EH (cell line): ENCODE measurements at places on chromosomes 2 and 18.

GRCh38 chr2:233130481-233131020 is 70.4 kb downstream of the INPP5D start:
- DNase-seq = no peak

DNA sequence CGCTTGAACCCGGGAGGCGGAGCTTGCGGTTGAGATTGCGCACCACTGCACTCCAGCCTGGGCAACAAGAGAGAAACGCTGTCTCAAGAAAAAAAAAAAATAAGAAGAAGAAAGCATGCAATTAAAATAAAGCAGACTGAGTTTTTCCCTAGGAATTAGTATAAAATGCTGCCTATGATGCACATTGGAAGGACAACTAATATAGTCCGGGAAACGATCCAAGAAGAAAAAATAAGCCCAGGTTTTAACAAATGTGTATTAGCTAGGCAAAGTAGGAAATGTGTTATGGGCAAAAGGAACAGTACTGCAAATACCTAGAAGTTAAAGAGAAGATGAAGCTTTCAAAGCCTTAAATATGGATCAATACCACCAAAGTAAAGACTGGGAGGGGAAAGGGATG is 64.0 kb downstream of the SPIRE1 start:
- DNase-seq = peak; percentile 62

DNA sequence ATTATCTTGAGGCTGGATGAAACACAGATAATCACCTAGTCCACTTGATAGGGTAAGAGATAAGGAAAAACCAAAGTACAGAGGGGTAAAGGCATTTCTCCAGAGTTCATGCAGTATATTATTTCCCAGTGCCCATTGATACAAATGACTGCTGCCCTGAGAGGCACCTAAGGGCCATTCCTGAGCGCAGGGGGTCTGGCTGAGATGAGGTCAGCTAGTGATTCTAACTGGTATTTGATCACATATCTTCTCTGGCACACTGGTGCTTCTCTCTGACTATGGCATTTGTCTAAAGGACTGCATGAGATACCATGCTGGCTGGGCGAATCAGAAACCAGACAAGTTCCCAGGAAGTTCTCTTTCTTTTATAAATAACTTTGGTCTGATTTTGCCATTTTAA is 73.3 kb upstream of the TFCP2L1 start:
- peak; percentile 52 for DNase-seq

DNA sequence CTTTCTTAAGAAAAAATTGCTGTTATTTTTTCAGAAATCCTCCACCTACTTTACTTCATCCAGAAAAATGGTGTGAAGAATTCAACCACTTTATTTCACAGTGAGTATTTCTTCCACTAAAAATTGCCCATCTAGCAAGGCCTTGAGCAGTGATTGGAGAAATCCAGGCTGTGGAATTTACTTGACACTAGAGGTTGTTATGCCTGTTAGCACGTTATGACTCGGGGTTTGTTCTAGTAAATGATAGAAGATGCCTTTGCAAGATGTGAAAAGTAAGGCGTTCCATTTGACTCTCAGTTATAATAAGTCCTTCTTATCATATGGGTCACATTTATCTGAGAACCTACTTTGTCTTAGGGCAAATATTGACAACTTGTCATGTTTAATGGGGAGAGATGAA is 157.4 kb downstream of the MYO3B start:
- DNase-seq = no peak

DNA sequence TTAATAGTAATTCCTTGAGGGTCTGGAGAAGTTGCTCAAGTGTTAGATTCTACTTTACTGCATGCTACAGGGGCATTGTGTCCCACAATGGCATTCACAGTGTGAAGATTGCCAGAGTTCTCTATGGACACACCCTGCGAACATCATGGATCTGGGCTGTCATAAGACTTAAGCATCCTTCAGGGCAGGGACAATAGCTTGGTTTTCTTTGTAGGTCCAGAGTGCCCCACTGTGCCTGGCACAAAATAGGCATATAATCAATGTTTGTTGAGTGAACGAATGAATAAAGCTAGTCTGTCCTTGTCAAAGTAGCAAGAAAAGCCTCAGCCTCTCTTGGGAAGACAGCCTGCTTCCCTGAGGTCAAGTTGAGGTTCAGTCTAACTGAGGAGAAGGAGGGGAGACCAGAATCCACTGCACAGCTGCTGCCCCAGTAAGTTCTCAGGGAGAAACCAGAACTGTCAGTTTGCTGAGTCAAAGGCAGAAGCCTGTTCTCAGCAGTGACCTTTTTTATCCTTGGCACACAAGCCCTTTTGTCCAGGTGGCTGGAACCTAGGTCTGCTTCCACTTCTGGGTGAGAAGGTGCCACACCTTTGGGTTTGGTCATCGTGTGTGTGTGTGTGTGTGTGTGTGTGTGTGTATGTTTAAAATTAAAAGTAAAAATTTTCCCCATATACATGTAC is 15.0 kb downstream of the INPP4A start:
- DNase-seq = no peak

GRCh38 chr18:74914648-74915047 is 294.3 kb downstream of the PTGR3 start:
- DNase-seq = no peak

- DNase-seq = peak; percentile 39
Observed at GRCh38 chr2:221104361-221104811, 467.7 kb downstream of the EPHA4 start.

- DNase-seq = no peak
Observed at GRCh38 chr2:129224022-129224421, 755.4 kb upstream of the RAB6C start.

DNA sequence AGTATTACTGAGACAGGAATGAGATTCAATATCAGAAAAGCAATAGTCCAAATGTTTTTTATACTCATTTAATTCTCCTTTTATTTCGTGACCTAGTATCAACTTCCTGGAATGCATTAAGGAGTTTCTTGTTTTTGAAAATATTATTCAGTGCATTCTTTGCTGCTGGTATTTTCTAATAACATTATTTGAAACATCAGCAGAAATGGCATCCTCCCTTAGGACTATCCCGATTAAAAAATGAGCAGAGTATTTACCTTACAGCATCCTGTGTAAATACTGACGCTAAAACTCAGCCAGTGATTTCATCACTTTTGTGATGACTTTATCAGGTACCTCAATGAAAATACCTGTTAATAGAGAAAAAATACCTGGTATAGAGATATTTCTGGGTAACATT is 16.3 kb downstream of the COL4A3 start:
- DNase-seq = no peak

DNA sequence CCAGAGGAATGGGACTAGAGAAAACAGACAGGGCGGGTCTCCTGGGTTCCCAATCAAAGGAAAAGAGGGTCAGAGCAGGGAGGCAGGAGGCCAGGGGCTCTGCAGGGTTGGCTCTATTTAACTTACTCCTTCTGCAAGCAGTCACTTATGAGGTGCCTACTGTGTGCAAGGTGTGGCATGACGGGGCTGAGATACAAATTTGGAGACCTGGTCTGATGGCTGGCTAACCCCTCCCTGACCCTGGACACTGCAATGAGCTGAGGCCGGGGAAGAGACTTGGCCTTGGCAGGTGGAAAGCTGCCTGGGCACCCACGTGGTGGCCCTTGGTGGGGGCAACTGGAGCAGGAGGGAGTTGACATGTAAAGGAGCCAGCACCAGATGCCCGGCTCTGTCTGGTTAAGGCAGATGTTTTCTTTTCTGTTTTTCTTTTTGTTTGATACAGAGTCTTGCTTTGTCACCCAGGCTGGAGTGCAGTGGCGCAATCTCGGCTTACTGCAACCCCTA is 148.5 kb upstream of the GATA6 start:
- DNase-seq = no peak

GRCh38 chr18:57207124-57207916 is 60.4 kb downstream of the BOD1L2 start:
- DNase-seq = no peak

DNA sequence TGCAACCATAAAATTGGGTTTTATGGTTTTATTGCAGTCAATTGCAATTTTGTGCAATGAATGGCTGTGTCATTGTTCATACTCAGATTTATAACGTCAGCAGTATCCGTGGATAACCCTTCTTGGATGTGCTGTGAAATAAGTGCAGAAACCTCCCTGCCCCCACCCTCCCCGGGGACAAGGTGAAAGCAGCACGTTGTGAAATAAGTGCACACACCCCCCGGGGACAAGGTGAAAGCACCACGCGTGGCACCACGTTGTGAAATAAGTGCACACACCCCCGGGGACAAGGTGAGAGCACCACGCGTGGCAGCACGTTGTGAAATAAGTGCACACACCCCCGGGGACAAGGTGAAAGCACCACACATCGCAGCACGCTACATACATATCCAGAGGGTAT is 93.6 kb upstream of the NFATC1 start:
- DNase-seq = no peak

DNA sequence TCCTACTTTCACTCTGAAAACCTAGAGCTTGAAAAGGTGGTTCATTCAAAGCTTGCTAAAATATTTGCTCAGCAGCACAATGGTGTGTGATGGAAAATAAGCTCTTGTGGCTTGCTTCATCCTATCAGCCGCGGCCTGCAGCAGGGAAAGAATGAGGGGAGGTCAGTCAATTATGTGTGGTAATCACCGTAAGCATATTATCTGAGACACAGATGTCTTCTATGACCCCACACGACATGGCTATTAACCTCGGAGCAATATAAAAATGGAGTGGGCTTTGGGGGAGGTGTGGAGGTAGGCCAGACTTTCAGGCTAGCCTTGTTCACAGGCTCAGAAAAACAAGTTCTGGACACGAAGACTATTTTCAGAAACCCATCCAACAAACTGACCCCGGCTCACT is 98.4 kb upstream of the SIX3 start:
- no peak for DNase-seq

DNA sequence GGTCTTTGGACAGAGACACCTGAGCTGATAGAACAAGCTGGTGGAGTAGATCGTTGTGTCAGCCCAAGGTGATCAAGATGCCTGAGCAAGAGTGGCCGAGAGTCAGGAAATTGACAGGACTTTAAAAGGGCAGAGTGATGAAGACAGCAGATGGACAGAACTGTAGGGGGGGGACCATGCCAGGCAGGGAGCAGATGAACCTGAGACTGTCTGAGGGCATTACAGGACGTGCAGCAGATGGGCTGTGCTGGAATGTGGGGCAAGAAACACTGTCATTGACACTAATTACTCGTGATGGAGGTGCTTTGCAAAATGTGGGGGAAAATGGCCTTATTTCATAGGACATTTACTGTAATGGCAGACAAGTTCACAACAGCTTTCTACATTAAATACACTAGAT is 225.0 kb downstream of the THSD7B start:
- DNase-seq = no peak

- DNase-seq = peak; percentile 39
Observed at GRCh38 chr2:212994976-212995375, 156.4 kb downstream of the IKZF2 start.

DNA sequence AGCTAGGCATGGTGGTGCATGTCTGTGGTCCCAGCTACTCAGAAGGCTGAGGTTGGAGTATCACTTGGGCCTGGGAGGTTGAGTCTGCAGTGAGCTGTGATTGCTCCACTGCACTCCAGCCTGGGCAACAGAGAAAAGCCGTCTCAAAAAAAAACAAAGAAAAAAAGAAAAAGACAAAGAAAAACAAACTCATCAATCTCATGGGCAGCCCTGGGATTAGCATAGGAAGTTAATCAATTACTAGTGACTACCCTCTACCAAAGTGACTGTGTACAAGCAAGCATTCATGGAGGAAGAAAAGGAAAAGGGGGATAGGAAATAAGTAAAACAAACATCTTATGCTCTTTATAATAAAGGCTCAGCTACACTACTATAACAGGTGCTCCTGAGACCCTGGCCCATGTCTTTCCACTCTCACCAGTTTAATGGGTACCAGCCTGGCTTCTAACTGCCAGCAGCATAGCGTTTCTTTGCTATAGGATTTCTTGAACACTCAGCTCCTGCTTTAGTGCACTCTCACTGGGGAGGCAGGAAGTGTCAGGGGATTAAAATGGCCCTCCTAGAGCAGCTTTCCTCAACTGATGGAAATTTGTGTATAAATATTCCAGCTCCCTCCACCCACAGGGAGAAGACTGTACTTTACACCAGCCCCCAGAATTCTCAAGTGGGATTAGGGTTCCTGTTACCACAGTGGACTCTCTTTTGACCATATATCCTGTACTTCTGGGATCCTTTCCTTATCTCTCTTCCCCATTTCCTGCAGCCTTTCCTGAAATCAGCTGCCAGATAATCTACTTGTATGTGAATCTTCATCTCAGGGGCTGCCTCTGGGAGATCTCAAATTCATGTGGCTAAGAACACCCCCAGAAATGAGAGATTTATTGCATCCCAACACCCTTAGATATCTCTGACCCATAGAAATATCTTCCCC is 91.3 kb upstream of the GLS start:
- DNase-seq = no peak

DNA sequence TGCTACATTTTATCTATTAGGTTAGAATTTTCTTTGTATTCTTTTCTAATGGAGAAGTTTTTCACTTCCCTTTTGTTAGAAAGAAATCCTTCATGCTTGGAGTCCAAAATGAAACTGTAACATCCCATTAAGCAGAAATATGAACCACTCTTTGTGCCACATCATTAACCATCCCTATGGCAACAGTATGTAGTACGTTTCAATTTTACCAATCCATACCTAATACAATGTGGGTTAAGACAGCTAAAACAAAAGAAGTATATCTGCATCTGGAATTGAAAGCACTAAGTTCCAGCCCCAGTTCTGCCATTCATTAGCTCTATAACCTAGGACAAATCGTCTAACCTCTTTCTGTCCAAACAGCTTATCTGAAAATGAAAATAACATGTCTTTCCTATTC is 409.2 kb upstream of the SPHKAP start:
- DNase-seq = no peak

DNA sequence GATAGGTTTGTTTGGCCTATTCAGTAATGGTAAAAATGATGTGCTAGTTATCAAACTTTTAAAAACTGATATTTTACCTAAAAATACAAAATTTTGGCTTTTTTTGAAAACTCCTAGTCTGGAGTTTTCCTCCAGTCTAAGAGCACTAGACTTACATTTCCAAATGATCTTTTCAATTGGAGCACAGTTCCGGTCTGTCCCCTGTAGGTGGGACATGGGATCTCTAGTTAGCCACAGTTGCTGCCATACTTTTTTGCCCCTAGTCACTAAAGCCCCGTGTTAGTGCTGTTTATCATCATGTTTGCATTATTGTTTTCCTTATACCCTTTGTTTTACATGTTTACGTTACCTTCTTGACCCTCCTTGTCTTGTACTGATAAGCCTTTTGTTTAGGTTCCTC is 52.4 kb downstream of the RELCH start:
- DNase-seq = no peak

- peak; percentile 73 for DNase-seq
Observed at GRCh38 chr2:160315337-160315736, 115.3 kb upstream of the ITGB6 start.

DNA sequence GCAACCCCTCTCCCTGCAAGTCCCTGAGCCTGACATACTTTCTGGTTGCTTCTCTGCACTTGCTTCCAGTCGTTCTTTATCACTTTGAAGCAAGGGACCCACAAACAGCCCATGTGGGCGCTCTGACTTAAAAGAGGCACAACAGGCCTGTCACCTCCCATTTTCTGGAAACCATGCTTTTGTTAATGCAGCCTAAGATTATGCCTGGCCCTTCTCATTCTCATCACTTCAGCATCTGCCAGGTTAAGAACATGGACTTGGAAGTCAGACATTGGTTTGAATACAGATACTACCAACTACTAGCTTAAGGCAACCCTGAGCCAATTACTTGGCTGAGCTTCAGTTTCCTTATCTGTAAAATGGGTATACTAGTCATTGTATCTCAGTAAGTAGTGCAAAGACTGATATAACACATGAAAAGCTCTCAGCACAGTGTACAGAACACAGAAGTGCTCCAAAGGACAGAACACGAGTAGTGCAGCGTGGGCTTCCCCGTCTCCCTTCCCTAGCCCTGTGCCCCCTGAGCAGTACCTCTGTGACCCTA is 141.4 kb downstream of the TNS1 start:
- no peak for DNase-seq
